Naive thymus-derived CD4-positive, alpha-beta T cell (primary cell): ENCODE measurements at places on chromosomes 3 and 15. TPM values are rescaled to one million over a fixed set of nuclear protein-coding genes. Genes with fewer than 3 reads are reported as not detected.

DNA sequence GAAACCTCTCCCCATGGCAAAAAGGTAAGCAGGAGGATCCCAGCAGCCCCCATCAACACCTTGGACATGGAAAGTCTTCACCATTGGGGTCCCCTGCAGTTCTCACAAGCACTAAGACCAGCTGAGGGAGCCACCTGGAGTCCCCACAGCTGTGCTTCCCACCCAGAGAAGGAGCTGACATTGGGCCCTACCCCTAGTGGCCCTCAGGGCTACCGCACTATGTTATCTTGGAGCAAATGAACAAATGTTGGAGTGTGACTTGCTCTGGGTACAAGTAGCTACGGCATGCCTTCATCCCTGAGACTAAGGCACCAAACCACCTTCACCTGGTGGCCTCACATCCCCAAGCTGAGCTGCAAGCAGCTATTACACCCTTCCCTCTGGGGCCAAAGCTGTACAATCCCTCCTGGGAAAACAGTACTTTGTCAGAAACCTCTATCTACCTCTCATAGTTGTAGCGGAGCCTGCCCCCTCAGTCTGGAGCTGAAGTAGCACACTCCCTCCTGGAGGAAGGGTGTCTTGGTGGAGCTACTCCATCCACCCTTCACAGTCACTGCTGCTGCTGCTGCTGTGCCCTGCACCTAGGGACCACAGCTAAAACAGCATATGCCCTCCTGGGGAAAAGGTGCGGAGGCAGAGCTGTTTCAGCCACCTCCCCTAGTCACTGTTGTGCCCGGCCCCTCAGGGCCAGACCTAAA lies 42.7 kb downstream of the SERP1 start:
- DNase-seq, result no peak
- no peak overlapping the region for H3K4me3 ChIP-seq
- H3K27ac ChIP-seq, result no peak overlapping the region
- H3K4me1 ChIP-seq, result no peaks in the 10 kb centered on the region
- H3K36me3 ChIP-seq, result no peaks in the 10 kb centered on the region
- H3K27me3 ChIP-seq, result no peaks in the 10 kb centered on the region

DNA sequence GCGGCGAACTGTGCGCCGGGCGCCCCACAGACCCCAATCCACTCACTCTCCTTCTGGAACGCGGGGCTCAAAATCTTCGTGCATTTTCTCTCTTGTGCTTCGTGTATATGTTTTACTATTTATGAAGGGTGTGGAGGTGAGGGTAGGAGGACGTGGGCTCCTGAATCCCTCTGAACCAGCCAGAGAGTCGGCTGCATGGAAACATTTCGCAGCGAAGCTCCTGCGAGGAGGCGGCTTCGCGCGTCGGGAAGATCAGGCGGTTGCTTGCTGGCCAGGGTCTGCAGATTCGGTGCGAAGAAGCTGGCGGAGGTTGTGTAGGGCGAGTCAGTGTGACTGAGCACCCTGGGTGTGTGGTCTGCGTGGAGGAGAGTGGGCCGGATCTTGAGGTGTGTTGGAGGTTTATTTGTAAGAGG lies 1.1 kb downstream of the CNTN4 start:
- H3K27me3 ChIP-seq, result peaks cover 4% of the 10 kb centered on the region
- no peaks in the 10 kb centered on the region for H3K36me3 ChIP-seq
- H3K27ac ChIP-seq, result no peak overlapping the region
- DNase-seq, result no peak

DNA sequence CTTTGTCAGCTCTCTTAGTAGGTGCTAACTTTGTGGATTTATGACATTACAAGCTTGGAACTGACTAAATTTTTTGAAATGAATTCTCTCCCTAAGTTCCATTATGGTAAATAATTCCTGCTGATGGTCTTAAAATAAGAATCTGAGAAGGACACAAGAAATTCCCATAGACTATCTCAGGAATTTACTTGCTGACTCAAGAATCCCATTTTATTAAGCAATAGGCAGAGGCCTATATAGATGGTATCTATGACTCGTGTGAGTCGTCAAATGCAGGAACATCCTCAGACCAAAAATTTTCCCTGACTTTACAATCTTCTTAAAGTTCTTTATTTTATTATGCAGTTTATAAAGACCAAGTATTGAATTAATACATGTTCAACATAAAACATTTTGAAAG lies 30.7 kb upstream of the CBLB start:
- H3K4me3 ChIP-seq, result no peak overlapping the region
- H3K27ac ChIP-seq, result no peak overlapping the region
- no peaks in the 10 kb centered on the region for H3K4me1 ChIP-seq

GRCh38 chr3:151107177-151107576 lies 21.7 kb downstream of the MED12L start:
- H3K27me3 ChIP-seq, result no peaks in the 10 kb centered on the region
- no peaks in the 10 kb centered on the region for H3K36me3 ChIP-seq
- H3K4me1 ChIP-seq, result no peaks in the 10 kb centered on the region
- H3K4me3 ChIP-seq, result no peak overlapping the region

DNA sequence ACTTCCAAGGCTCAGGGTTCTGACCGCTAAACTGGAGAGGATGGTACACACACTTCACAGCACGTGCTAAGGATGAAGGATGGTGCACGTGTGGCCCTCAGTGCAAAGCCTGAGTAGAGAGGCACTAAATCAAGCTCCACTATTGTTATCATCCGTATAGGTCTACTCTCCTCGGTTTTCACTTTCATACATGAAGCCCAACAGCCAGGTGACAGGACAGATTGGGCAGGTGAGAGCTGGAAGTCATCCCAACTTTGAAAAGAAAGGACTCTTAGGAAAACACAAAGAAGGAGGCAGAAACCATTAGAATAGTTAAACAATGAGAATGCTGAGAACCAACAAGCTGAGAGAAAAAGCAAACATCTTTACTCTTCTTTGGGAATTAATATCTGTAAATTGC lies 21.1 kb downstream of the MAGI1 start:
- H3K36me3 ChIP-seq, result no peaks in the 10 kb centered on the region
- no peaks in the 10 kb centered on the region for H3K27me3 ChIP-seq
- no peaks in the 10 kb centered on the region for H3K4me1 ChIP-seq
- no peak overlapping the region for H3K27ac ChIP-seq

GRCh38 chr15:39591896-39592315 lies 11.0 kb downstream of the THBS1 start:
- no peak overlapping the region for H3K4me3 ChIP-seq
- H3K27ac ChIP-seq, result no peak overlapping the region
- no peaks in the 10 kb centered on the region for H3K36me3 ChIP-seq
- DNase-seq, result no peak

- H3K27me3 ChIP-seq, result no peaks in the 10 kb centered on the region
- DNase-seq, result no peak
- no peak overlapping the region for H3K4me3 ChIP-seq
- H3K36me3 ChIP-seq, result no peaks in the 10 kb centered on the region
- no peak overlapping the region for H3K27ac ChIP-seq
- H3K4me1 ChIP-seq, result no peaks in the 10 kb centered on the region
These were observed 20.8 kb upstream of the DNAAF4 start for GRCh38 chr15:55528812-55529211.

GRCh38 chr15:29050870-29051269 lies 165.1 kb downstream of the APBA2 start:
- H3K27me3 ChIP-seq, result no peaks in the 10 kb centered on the region
- H3K36me3 ChIP-seq, result no peaks in the 10 kb centered on the region
- no peak overlapping the region for H3K27ac ChIP-seq
- DNase-seq, result no peak
- no peak overlapping the region for H3K4me3 ChIP-seq

Gene RTP3
- not detected for polyA plus RNA-seq

Gene FANCD2
- 3.3 TPM for polyA plus RNA-seq
